ENCODE measurements at places on chromosomes 7 and 10.

DNA sequence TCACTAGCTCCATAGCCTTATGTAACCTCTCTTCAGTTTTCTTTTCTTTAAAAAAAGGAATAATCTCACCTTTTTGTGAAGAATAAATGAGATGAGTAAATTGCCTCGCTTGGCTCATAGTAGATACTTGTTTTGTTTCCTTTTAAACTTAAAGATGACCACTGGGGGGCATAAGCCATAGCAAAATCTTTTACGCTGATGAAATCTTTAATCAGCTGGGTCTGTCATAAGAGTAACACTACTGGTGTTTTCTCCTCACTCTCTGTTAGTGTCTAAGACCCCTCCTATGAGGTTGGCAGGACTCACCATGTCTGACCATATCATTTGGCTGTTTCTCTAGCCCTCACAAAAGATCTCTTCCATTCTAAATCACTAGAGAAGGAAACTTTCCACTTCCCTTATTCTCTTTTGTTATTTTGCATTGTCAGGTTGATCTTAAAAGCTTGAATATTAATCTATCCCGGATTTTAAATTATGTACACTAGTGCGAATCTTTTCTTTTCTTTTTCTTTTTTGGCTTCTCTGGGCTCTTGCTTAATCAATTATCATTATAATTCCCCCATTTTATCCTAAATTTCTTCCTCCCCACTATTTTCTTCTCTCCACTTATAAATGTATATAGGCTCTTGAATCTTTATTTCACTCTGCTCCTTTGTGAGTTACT lies 12.5 kb downstream of the STAG3 start:
- DNase-seq = no peak

DNA sequence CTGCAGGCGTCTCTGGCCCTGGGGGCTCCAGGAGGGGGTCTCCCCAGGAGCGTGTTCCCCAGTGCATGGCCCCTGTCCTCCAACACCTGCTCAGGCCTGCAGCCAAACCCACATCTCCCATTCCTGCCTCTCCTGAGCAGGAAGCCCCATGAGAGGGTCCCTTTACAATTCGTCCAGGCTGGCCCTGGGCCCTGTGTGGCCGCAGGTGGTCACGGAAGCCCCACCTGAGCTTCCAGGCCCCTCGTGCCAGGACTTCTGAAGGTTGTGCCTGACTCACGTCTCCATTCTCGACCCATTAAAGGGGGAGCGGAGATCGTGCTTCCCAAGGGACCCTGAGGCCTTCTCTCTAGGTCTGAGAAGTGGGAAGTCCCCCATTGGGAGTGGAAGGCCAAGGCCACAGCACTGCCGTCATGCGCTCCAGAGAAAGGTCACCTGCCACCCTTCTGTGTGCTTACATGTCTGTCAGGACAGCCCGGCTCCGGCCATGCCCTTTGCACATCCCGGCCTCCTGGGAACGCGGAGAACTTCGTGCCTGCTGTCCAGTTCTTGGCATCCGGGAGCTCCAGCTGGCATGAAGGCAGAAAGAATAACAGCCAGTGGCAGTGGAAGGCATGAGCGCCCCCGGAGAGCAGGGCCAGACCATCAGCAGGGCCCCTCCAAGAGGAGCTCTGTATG lies 382.3 kb downstream of the DNAJB6 start:
- no peak for DNase-seq

DNA sequence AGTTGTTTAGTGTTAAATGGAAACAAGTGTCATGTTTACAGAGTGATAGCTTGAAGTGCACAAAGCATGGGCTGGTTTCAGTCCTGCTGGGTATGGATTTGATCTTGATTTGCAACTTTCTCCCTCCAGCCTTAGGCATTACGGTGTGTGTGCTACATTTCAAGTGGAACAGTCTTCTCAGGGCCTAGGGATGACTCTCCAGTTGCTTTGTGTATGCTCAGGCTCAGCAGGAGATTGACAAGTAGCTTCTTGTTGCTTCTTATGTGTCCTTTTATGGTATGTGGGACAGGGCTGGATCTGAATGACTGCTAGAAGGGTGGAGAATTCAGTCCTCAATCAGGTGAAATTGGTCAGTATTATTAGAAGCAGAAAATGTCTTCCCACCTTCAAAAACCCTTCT lies 51.3 kb upstream of the PLEKHA1 start:
- no peak for DNase-seq

- DNase-seq = no peak
Observed at GRCh38 chr7:47488969-47489342, 93.0 kb downstream of the TNS3 start.

- DNase-seq = no peak
Observed at GRCh38 chr10:14839305-14839695, 1.2 kb downstream of the HSPA14 start.

GRCh38 chr10:44178281-44178680 lies 206.6 kb downstream of the CXCL12 start:
- DNase-seq = no peak

GRCh38 chr7:126436213-126436868 lies 816.4 kb downstream of the GRM8 start:
- no peak for DNase-seq

GRCh38 chr10:49700997-49701396 lies 21.5 kb downstream of the C10orf53 start:
- DNase-seq = no peak

GRCh38 chr7:47474937-47475879 lies 106.7 kb downstream of the TNS3 start:
- no peak for DNase-seq

All from stimulated activated naive CD4-positive, alpha-beta T cell treated with Interleukin-2 at 50 U/mL for 16 hours (primary cell).